Type B pancreatic cell (in vitro differentiated cells): ENCODE measurements at places on chromosomes 7 and 10. TPM values are rescaled to one million over a fixed set of nuclear protein-coding genes. Genes with fewer than 3 reads are reported as not detected.

Gene TCF7L2
- 25.1 and 39.7 TPM in 2 replicates for total RNA-seq

Gene STN1
- total RNA-seq = 33.0 and 75.1 TPM in 2 replicates

Gene CD36
- total RNA-seq = 6.7 and 32.2 TPM in 2 replicates

Gene LRRD1
- 0.19 TPM in 1 of 2 replicates, not detected in the other for total RNA-seq

Gene PRKG1
- total RNA-seq = 7.4 and 12.3 TPM in 2 replicates

Gene SH2D4B
- total RNA-seq = 0.07 and 0.10 TPM in 2 replicates

Gene NKX2-3
- not detected in 2 replicates for total RNA-seq

Gene TMEM213
- not detected in 2 replicates for total RNA-seq

DNA sequence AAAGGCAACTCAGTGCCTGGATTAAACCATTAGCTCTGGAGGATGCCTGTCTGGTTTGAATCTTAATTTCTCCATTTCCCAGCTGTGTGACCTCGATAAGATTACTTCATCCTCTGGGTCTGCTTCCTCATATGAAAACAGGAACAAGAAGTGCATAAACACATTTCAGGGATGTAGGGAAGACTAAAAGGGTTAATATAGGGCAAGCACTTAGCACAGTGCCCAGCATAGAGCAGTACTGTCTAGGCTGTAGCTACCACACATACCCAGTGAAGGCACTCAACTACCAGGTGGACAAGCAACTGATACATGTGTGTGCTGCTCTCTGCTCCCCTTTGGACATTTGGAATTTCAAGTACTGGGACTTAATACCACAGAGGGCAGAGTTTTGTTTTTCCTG, 85.4 kb downstream of the KCNMA1 start:
- no peak for DNase-seq

GRCh38 chr10:100847440-100847839, 65.3 kb upstream of the SLF2 start:
- no peak for DNase-seq

DNA sequence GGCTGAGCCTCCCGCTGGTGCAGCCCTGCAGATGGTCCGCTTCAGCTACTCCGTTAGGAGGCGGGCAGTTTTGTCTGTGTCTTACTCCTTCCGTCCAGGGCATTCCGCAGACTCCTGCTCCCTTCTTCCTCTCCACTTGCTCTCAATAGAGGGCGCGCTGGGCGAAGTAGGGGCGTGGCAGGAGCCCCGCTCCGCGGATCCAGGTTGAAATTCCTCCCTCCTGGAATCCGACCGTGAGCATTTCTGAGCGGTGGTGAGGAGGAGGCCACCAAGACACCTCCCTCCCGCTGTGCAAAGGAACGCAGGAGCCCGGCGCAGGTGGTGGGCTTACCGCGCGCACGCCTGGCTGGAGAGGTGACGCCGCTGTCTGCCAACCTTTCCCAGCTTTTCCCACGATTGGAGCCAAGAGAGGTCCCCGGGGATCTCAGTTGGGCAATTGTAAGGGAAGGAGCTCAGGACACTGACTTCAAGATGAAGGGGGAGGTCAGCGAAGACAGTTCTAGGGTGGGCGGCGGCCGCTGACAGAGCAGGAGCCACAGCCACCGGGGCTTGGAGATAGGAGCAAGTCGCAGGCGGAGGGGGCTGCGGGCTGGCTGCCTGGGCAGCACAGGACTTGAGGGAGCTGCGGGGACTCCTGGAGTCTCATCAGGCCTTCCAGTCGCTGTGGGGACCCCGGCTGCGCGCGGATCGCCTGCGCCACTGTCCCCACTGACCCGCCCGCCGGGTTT, 1011.3 kb downstream of the XPNPEP1 start:
- DNase-seq = peak; percentile 79

GRCh38 chr10:93913706-93914105, 19.9 kb downstream of the SLC35G1 start:
- no peak for DNase-seq

- no peak for DNase-seq
These were observed 13.0 kb downstream of the GALNT17 start for GRCh38 chr7:71144963-71145362.

DNA sequence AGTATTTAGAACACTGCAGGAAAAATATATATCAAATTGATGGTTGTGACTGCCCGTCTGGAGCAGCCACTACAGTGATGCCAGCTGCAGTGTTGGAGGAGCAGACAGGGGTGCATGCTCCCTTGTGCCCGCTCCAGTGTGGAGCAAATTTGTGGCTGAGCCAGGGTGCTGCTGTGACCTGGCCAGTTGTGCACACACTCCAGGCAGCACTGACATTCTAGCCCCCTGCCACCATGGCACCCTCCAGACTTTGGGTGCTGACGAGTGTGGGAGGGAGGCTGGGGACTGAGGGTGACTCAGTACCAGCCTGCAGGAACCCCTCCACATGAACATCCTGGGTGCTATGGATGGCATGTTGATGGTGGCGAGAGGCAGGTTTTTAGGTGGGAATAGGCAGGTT, 160.0 kb upstream of the PCDH15 start:
- no peak for DNase-seq

GRCh38 chr10:105981679-105982078, 1182.8 kb downstream of the SORCS1 start:
- DNase-seq = no peak

DNA sequence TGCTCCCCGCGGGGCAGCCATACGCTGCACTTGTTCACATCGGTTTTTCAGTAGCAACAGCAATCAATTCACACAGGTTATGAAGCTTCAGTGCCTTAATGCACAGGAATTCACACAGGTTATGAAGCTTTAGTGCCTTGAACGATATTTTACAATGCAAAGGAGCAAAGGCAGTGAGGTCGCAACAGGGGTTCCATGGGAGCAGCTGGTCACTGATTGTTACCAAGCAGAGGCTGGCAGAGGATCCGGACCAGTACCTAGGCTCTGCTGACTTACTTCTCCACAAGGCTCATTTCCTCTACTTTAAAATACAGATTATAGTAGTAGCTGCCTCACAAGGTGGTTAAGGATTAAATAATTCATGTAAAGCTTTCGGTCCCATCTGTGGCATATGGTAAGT, 95.2 kb upstream of the ODAD2 start:
- DNase-seq = no peak

DNA sequence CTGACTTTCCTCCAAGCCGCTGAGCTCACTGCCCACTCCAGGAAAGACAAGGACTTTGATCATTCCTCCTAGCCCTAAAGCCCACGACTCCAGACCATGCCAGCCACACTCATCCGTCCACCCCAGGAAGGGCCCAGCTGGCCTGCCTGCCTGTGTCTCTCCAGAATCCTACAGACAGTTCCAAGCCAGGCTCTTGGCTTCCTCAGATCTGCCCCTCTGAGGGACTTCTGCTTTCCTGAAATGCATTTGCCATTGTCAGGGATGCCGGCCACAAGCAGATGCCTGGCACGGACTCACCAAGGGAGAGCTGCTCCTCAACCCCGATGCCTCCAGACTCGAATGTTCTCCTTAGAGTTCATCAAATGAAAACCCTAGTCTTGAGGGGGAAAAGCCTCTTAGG, 155.8 kb downstream of the OAT start:
- DNase-seq = no peak

DNA sequence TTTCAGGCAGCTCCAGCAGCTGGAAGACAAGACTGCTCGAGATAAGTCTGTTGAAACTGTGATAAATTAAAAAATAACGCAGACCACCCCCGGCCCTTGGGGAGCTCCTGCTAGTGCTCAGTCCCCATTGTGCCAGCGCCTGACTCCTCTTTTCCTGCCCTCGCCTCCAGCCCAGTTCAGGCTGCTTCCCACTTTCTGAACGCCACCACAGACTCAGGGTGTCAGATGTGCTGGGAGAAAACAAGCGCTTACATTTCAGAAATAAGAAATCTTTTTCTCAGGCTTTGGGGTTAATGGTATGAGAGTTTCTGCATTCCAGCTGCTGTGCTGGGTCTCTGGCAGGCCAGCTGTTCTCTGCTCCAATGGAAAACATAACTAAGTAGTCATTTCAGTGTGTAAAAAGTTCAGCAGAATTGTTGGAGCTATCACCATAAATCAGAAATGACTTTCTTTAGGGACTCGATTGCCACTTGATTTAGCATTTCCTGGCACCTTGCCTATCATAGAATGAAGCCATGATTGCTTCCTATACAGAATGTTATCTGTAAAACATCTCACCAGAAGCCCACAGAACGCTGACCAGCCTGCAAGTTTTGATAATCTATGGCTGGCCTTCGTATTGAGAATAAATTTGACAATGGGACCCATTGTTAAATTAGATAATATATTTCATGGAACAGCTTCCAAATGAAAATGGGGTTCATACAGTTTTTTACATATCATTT, 257.0 kb upstream of the ZNF32 start:
- no peak for DNase-seq

DNA sequence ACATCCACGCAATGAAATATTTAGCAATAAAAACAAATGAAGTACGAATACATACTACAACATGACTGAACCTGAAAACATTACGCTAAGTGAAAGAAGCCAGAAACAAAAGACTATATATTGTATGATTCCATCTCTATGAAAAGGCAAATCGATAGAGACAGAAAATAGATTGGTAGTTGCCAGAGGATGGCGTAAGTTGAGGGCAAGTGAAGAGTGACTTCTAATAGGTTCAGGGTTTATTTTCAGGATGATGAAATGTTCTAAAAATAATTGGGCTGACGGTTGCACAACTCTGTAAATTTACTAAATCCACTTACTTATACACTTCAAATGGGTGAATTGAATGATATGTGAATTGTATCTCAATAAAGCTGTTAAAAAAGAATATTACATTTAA, 39.5 kb upstream of the TECTB start:
- no peak for DNase-seq

- DNase-seq = no peak
These were observed 198.7 kb downstream of the ZNF438 start for GRCh38 chr10:30832749-30833627.

DNA sequence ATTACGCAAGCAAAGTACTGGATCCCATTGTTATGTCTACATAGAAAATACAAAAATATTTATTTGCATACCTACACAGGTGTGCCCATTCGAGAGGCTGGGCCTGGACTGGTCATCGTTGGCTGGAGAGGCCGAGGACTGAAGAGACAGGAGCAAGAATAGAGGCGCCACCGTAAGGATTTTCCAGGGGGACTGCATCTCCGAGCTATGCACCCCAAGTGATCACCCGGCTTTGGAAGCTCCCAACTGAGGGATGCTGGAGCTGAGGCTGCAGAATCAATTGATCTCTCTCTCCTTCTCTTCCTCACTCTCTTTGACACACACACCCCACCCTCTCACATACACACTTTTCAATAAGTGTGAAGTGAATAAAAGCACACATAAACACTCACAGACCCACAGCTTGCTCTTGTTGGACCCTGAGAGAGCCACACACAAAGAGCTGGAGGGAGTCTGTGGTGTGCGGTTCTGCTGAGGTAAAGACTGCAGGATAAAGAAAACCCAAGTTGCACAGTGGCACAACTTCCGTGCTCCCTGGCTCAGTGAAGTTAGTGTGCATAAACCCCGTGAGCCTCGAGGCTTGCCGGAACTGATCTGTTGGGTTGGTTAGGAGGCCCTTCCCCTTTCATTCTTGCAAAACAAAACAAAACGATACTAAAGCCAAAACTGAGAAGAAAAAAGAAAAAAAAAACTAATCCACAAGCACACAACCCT, at the start of gene AOAH:
AOAH (minus strand) TSS at position 544 of the 714 bp plus-strand sequence; CDS start at position 198, 346 bp downstream.
- no peak for DNase-seq

GRCh38 chr10:48363617-48364355, 57.3 kb downstream of the MAPK8 start:
- no peak for DNase-seq

DNA sequence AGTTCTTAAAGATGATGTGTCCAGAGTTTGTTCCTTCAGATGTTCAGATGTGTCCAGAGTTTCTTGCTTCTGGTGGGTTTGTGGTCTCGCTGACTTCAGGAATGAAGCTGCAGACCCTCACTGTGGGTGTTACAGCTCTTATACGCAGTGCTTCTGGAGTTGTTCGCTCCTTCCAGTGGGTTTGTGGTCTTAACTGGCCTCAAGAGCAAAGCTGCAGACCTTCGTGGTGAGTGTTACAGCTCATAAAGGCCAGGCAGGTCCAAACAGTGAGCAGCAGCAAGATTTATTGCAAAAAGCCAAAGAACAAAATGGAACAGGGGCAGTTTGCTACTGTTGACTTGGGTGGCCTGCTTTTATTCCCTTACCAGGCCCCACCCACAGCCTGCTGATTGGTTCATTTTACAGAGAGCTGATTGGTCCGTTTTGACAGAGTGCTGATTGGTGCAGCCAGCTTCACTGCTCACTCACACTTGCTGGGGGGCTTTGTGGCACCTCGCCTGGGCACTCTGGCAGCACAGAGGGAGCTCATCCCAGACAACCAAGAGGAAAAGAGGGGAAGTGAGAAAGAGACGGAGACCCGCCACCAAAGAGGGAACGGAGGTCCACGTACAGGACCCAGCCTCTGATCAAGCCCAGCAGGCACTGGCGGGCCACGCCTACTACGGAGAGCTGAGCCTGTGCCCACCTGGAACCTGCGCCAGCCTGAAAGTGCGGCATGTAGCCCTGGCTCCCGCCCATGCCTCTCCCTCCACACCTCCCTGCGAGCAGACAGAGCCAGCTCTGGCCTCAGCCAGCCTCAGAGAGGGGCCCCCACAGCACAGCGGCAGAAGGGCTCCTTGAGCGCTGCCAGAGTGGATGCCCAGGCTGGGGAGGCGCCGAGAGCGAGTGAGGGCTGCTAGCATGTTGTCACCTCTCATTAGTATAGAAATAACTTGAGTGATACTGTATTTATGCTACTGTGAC, 55.8 kb upstream of the SEMA3C start:
- DNase-seq = no peak
